ENCODE measurements at places on chromosomes 7 and 10. TPM values are rescaled to one million over a fixed set of nuclear protein-coding genes. Genes with fewer than 3 reads are reported as not detected.

DNA sequence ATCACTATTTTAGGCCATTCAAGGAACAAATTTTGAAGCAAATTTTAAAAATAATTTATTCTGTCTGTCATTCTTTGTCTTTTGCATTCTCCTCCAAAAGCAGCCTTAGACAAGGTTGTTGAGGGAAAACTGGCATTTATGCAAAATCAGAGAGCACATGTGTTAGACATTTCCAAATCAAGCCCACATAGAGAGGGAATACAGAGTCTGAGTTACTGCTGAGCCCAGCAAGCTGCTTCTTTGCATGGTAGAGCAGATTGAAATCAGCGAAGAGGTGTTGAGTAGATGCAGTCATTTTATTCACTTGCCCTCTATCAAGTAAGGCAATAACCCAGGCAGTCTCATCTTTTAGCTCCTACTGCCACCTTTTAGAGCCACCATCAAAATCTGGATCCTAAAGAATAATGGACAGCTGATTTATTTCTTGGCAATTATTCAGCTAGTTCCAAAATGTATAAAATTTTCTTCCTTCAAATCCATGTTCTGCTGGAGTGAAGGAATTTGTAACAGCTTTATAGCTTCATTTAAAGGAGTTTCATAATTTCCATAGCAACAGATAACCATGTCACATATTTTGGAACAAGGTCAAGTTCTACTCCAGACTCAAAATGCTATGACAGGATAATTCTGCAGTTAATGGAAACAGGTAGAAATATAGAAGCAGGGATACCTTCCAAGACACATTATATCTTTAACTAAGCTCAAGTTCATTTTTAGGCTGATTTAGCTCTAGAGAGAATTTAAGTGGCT, 7.3 kb upstream of the PCDH15 start:
- no peaks in the 10 kb centered on the region for H3K36me3 ChIP-seq
- H3K27me3 ChIP-seq: no peaks in the 10 kb centered on the region
- H3K27ac ChIP-seq: no peak overlapping the region
- no peaks in the 10 kb centered on the region for H3K4me1 ChIP-seq

The KLF6 gene
- total RNA-seq: 247 TPM

The CALML3 gene
- not detected for total RNA-seq

DNA sequence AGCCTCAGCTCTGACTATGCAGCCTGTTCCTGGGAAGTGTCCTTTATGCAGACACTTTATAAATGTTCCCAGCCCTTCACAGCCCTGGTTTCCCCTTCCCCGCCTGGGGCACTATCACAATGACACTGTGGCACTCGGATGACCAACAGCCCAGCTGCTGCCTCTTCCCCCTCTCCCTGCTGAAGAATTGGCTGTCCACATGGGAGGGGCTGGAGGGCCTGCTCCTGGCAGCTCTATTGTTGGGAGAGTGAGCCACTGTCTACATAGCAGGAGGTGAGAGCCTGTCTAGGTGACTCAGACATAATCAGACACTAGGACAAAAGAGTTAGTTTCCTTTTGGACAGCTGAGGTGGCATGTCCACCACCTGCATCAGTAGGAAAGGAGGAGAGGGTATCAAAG, 437.5 kb downstream of the PLXNA4 start:
- DNase-seq: no peak
- no peak overlapping the region for H3K4me3 ChIP-seq
- no peaks in the 10 kb centered on the region for H3K4me1 ChIP-seq
- H3K27me3 ChIP-seq: no peaks in the 10 kb centered on the region
- no peaks in the 10 kb centered on the region for H3K36me3 ChIP-seq

DNA sequence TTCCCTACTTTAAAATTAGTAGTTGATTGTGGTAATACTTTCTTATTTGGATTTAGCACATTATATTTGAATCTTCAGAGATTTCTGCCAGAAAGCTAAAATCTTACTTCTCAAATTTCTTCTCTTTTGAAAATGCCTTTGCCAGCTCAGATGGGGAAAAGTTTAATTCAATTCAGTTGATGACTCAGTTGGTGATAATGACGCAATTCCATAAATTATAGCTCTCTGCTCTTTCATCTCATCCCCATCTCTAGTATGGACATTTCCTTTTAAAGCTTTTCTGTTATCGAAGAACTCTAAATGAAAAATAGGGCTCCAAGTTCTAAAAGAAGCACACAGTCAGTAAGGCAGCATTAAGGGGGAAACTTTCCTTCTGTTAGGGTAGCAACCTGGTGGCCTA, 25.5 kb downstream of the RNLS start:
- no peak for DNase-seq
- no peaks in the 10 kb centered on the region for H3K36me3 ChIP-seq
- H3K27ac ChIP-seq: no peak overlapping the region
- no peaks in the 10 kb centered on the region for H3K27me3 ChIP-seq
- no peaks in the 10 kb centered on the region for H3K4me1 ChIP-seq

GRCh38 chr10:101858723-101859500, 15.3 kb upstream of the KCNIP2 start:
- H3K4me3 ChIP-seq: no peak overlapping the region
- H3K36me3 ChIP-seq: no peaks in the 10 kb centered on the region
- H3K27ac ChIP-seq: no peak overlapping the region

The GPR26 gene
- total RNA-seq: not detected

The NT5C2 gene
- total RNA-seq: 92.7 TPM

The ATOH7 gene
- total RNA-seq: not detected

- DNase-seq: no peak
- H3K4me3 ChIP-seq: no peak overlapping the region
- no peaks in the 10 kb centered on the region for H3K27me3 ChIP-seq
Measured at GRCh38 chr10:74335501-74335900, 184.5 kb downstream of the ADK start.

The AFAP1L2 gene
- total RNA-seq: 10.1 TPM

The KLF14 gene
- not detected for total RNA-seq

Data from upper lobe of right lung (tissue), 1 donor.